Dermis lymphatic vessel endothelial cell (primary cell): ENCODE measurements at places on chromosomes 3 and 15. TPM values are rescaled to one million over a fixed set of nuclear protein-coding genes. Genes with fewer than 3 reads are reported as not detected.

Gene DNAH12
- total RNA-seq, result under 0.01 TPM in 2 replicates

Gene MAP1A
- total RNA-seq, result 0.17 and 0.33 TPM in 2 replicates

Gene SPATA12
- 0.22 and 0.52 TPM in 2 replicates for total RNA-seq

Gene C2CD4A
- 1.4 and 2.3 TPM in 2 replicates for total RNA-seq

Gene IQCH
- 0.54 and 0.69 TPM in 2 replicates for total RNA-seq

Gene GOLIM4
- 26.2 and 29.2 TPM in 2 replicates for total RNA-seq

Gene TICRR
- 0.43 and 0.69 TPM in 2 replicates for total RNA-seq

Gene UBAP1L
- total RNA-seq, result 3.1 and 11.8 TPM in 2 replicates

Gene CILP
- under 0.01 TPM in 1 of 2 replicates, not detected in the other for total RNA-seq

Gene GNAT1
- not detected in 2 replicates for total RNA-seq

Gene DPPA2
- total RNA-seq, result not detected in 2 replicates

Gene SENP8
- 1.2 and 1.6 TPM in 2 replicates for total RNA-seq

Gene WDR49
- total RNA-seq, result 0.11 and 0.17 TPM in 2 replicates

Gene ZNF502
- total RNA-seq, result 2.2 and 4.2 TPM in 2 replicates

Gene XCR1
- not detected in 2 replicates for total RNA-seq

Gene ANKRD34C
- not detected in 2 replicates for total RNA-seq

Gene LRRC31
- total RNA-seq, result not detected in 2 replicates

Gene SLC15A2
- total RNA-seq, result under 0.01 TPM in 2 replicates

Gene USP19
- 32.7 and 39.1 TPM in 2 replicates for total RNA-seq

Gene TUBGCP5
- 16.8 and 17.0 TPM in 2 replicates for total RNA-seq

Gene PARP16
- 1.9 and 2.1 TPM in 2 replicates for total RNA-seq

Gene TJP1
- total RNA-seq, result 104 and 121 TPM in 2 replicates

Gene TEX55
- total RNA-seq, result not detected in 2 replicates

Gene CLPX
- 40.1 and 49.9 TPM in 2 replicates for total RNA-seq

Gene SHQ1
- 14.5 and 21.7 TPM in 2 replicates for total RNA-seq

Gene CCR3
- not detected in 2 replicates for total RNA-seq
